Esophagus squamous epithelium (tissue), 5 donors: ENCODE measurements at places on chromosomes 5 and 9.

DNA sequence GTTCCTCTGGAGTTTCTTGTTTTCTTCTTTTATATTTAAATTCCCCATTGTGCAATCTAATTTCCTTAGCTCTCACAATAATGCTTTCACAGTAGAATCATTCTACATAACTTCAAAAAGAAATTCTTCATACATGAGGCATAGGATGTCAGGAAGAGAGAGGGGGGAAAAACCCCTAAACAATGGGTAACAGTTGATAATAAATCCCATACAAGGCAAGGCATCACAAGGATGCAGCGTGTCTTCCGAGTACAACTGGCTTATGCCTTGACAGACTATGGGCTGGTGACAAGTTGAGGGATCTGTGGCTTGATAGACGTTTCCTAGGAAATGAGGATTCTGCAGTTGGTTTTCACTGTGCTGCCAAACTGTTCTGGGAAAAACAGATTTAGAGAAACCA is 247.4 kb downstream of the ARL15 start:
- DNase-seq: no peak

DNA sequence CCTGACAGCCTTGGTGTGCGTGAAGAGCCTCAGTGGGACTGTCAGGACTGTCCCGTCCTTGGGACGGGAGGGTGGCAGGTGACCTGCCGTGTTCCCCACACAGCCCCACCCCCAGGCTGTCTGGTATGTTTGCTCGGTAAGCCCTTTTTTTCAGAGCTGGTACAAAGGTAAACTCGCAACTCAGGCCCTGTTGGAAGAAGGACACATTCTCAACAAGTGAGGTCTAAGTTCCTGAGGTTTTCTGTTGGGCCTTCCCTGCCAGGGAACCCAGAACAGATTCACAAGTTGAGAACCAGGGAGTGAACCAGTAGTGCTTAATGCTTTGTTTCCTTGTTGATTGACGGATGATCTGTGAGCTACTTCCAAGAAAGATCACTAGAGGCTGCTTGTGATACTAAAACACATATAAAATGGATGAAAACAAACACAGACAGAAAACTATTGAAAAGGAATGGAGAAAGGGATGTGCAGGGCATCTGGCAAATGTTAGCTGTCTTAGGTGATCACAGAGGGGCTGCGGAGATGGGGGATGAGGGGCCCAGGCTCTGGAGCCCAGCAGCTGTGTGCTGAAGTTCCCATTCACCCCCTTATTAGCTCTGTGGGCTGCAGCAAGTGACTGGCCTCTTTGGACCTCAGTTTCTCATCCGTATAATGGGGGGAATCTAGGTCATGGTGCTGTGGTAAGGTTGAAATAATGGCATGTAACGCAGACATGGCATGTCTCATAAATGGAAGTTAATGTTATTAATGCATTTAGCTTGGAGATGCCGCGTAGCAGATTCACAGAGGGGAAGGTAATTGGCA is 2.7 kb downstream of the NDST1 start:
- no peak for DNase-seq

- DNase-seq: no peak
These were observed 96.9 kb upstream of the HAPLN1 start for GRCh38 chr5:83817591-83817990.

GRCh38 chr5:136901-137300 is 44.9 kb downstream of the PLEKHG4B start:
- no peak for DNase-seq

DNA sequence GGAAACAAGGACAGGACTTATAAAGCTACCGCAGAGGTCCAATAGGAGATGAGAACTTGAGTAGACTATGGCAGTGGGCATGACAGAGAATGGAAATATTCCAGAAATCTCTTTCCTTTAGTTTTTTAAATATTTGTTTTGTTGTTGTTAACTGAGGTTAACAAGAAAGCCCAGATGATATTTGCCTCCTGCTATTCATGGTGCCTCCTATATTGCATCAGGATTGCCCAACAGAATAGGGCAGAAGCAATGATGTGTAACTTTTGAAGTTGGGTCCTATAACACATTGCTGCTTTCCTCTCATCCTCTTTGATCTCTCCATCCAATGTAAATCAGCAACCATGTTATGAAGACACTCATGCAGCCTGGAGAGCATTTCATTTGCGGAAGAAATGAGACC is 42.8 kb downstream of the PDE4D start:
- DNase-seq: no peak

- no peak for DNase-seq
These were observed 116.5 kb downstream of the ZNF354C start for GRCh38 chr5:179176571-179177230.

GRCh38 chr5:162512935-162513565 is 445.5 kb downstream of the GABRG2 start:
- DNase-seq: no peak

DNA sequence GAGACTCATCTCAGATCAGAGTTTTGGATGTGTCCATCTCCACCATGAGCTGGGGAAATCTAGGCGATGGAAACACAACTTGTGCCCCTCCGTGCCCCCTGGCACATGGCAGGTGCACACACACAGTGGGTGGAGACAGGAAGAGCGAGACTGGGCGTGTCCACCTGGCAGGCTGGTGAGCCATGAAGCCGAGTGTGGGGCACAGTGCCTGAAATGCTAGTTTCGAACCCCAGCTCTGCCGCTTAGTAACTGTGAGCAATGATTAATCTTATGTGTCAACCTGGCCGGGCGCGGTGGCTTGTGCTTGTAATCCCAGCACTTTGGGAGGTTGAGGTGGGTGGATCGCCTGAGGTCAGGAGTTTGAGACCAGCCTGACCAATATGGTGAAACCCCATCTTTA is 80.8 kb upstream of the RNU6ATAC start:
- no peak for DNase-seq

DNA sequence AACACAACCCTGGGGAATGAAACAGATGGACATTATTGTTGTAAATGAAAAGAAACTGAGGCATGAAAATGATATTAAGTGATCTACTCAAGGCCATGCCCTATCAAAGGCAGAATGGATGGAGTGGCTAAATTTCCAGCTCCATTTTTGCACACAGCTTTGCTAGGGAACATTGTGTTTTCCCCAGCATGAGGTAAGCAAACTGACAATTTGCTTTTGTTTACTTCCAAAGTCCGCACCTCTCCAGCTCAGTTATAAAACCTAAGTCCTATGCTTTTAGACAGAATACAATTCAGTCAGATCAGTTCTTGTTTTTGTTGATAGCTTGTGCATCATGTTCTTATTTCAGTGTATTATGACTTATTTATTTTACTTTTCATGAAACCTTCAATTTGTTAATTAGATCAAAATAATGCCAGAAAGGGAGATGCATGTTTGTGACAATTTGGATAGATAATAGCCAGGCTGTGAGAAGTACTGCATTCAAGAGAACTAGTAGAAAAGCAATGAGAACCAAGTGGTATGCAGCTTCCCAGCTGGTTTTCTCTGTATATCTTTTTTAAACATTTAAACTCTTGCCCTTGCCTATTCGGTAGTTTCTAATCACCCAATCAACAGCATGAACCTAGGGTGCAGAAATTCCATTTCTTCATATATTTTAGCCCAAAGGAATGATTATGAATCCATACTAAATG is 380.8 kb downstream of the SPATA31D1 start:
- DNase-seq: no peak

DNA sequence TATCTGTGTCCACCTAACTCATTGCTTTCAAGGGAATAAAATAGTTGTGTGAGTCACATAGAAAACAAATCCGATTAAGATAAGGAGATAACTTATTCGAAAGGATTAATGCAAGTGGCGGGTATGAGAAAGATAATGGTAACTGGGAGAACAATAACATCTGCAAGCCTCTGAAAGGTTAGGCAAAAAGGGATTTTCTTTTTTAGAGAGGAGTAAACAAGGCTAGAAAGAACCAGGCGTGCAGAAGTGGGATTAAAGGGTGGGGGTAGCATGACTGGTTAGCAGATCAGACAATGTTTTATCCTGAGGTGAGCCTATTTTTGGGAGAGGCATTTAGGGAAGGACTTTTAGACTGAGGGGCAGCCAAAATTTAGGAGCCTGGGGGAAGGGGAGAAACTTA is 34.7 kb upstream of the JMY start:
- no peak for DNase-seq

- DNase-seq: no peak
These were observed 482.7 kb upstream of the MPDZ start for GRCh38 chr9:13762209-13762608.

DNA sequence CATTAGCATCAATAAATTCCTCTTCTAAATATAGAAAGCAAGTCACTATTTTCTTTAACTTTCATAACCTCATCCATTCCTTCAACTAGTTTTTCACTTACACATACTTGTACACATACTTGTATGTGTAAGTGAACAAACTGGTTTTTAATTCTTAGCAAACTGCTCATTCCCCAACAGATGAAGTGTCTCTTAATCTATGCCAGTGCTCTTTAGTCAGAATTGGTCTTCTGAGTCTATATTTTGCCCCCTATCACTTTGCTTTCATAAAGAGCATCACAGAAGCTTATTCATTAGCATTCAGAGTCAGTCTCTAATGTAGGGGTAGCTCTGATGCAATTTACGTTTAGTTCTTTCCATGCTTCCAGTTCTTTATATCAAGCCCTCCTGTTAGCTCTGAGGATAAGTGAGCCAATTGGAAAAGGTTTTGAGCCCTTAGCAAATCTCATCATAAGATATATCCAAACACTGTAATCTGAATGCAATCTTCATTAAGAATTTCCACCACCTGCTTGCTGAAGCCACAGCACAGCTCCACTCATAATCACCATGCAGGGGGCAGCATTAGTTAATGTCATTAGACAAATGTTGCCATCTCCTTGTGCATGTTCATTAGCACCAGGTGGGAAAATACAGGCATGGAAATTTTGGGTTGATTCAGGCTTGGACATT is 178.5 kb upstream of the SLC24A2 start:
- DNase-seq: no peak

- DNase-seq: no peak
These were observed 46.2 kb downstream of the MCTP1 start for GRCh38 chr5:95238560-95239325.

- no peak for DNase-seq
These were observed 15.0 kb downstream of the TBC1D2 start for GRCh38 chr9:98240475-98240874.

DNA sequence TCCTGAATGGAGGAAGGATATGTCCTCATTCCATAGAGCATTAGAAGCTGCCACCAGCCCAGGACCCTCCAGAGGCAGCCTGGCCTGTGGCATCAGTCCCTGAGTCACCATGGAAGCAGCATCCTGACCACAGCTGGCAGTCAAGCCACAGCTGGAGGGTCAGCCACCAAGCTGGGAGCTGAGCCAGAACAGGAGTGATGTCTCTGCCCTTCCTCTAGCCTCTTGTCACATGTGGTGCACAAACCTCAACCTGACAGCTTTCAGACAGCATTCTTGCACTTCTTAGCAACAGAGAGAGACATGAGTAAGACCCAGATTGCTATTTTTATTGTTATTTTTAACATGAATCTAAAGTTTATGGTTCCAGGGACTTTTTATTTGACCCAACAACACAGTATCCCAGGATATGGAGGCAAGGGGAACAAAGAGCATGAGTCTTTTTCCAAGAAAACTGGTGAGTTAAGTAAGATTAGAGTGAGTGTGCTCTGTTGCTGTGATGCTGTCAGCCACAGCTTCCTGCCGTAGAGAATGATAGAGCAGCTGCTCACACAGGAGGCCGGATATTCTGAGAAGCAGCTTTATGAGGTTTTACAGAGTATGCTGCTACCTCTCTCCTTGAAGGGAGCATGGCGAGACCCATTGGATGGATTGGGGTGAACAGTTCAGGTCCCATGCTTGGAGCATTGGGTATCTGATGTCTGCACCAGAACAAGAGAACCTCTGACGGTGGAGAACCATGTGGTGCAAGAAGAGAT is 13.0 kb upstream of the CYFIP2 start:
- DNase-seq: no peak
